ENCODE measurements at places on chromosomes 2 and 18. TPM values are rescaled to one million over a fixed set of nuclear protein-coding genes. Genes with fewer than 3 reads are reported as not detected.

DNA sequence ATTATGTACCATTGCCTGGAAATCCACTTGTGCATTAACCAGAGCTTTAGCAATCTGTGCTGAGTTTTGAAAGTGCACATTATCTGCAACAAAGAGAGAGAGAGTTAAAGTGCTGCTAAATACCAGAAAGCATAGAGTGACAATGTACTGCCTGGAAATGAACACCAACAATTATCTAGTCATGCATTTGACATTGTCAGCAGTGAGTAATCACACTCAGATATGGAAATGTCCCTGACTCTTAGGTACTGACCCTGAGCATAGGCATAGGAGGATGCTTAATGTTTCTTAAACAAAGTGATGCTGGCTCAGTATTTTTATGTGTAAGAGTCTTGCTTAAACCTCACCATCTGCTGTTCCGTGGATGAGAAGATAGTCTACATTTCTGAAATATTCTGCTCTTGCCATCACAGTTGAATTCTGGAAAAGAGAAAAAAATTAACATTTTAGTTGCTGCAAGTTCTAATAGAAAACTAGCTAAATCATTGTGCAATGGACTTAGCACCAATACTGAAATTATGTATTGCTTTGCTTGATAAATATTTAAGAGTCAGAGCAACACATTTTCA is 20.8 kb upstream of the GCG start:
- DNase-seq, result no peak

GRCh38 chr18:21264651-21265050 is 22.6 kb downstream of the GREB1L start:
- DNase-seq, result no peak

DNA sequence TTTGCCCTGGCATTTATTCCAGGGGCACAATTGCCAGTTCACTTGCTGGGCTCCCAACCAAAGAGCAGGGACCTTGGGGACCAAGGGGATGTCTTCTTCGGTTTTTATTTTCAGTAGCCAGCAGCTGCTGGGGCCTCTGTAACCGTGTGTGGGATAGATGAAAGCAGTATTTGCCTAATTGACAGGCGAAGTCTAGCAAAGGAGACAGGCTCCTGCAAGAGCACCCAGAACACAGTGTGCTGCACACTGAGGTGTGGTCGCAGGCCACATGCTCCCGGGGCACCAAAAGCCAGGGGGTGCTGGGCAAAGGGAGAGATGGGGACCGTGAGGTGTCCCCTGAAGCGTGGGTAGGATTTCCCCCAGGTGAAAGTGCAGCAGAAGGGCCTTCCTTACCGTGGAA is 5.3 kb downstream of the SAG start:
- no peak for DNase-seq

GRCh38 chr18:56651771-56652092 is 573 bp downstream of the WDR7 start:
- no peak for DNase-seq

- no peak for DNase-seq
Measured at GRCh38 chr18:73683409-73684238, 464.0 kb downstream of the FBXO15 start.

DNA sequence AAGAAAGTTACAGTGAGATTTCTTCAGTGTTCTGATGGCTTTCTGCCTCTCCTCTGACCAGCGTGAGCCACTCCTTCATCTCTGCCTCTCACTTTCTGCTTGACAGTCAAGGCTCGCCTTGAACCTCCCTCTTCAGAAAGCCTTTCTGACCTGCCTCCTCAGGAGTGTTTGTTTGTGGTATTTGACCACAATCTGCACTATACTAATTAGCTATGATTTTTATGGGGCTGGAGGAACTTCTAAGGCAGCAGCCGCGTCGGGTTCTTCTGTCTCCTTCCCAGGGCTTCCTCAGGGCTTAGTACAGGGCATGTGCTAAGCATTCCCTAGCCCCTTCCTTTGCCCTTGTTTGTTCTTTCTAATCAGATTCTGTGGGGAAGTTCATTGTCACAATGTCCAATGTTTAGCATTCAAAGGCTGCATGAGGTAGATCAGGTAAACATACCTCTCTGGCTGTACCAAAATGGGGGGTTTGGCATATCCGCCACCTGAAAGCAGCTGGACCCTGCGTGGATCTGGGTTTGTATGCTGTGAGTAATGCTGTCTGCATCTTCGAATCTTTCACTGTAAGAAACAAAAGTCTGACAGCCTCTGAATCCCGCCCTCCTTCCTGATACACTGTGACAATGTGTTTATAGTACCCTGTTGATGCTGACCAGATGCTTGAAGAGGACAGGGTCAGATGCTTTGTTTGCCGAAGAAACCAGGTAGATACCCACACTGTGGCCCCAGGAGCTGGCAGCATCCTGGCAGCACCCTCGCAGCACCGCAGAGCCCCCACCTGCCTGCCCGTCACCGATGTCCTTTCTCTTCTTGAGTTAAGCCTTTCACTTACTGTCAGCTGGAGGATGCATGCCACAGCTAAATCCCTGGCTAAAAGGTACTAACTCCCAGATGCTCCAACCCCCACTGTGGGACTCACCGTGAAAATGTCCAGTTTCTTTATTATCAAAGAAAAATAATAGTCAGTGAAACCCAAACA is 260.8 kb upstream of the HDAC4 start:
- DNase-seq, result no peak

DNA sequence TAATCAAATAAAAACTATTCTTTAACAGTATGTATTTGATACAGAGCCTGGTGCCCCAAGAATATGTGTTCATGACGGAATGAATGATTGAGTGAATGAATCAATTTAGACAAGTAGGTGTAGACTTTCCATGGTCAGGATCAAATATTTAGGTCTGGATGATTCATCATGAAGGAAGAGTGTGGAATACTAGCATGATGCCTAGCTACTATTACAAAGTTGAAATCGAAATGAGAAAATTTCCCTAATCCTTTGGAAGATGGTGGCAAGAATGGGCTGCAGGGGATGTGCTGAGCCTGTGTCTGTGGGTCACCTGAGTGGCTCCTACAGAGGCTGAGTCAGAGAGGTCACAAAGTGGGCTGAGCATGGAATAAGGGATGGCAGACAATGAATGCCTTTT is 3.1 kb upstream of the MALT1 start:
- no peak for DNase-seq

GRCh38 chr2:159605441-159606178 is 10.7 kb downstream of the BAZ2B start:
- DNase-seq, result no peak

GRCh38 chr2:211599146-211599545 is 939.5 kb downstream of the ERBB4 start:
- DNase-seq, result no peak

DNA sequence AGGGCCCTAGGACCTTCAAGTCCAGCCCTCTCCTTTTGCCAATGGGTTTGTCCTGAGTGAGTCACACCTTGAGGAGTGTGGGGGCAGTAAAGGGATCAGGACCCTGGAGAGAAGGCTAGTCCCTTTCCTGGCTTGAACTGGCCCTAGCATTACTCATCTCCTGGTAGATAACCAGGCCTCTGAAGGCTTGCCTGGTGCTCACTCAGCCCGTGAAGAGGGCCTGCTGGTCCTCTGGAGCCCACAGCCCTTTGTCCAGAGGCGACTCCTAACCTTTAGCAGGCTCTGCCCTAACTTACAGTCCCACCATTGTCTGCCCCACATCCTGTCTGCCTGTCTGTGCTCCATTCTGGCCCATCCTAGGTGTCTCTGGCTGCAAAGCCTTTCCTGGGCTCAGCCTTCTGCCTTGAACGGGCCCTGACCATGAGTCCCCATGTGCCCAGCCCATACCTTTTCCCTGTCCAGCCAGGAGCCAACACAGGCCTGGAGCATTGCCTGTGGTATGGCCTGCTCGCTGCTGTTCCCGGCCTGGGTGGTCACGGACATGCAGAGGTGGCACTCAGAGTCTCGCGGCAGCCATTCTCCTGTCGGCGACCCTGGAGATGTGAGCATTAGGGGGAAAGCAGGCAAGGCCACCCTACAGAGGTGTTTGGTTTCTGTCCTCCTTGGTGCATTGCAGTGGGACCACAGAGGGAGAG is 5.0 kb downstream of the SFTPB start:
- no peak for DNase-seq

DNA sequence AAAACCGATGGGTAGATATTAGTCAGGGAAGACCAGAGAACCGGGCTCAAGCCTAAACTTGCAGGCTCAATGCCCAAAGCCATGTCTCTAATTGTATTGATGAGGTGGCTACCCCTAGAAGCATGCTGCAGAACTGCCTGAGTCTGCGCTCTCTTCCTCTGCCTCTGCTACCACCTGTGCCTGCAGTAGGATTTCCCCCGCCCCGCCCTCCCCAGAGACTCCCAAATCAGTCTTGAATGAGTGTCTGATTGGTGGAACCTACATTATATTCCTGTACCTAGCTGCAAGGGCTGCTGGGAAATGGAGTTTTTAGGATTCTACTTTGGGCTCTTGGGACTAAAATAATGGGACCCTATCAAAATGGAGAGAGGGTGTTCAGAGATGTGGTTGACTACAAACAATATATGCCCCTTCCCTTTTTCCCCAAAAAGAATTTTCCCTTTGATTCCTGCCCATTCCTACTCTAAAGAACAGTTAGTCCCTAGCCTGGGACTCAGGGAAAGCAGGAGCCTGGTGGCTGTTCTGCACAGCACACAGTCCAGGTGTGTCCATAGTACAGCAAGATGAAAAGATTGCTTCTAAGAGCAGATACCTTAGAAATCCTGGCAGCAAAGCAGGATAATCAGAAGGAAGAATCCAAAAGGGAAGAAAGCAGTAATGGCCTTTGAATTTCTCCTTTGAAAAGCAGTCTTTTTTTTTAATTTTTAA is 12.5 kb downstream of the GRP start:
- DNase-seq, result no peak

- DNase-seq, result no peak
Measured at GRCh38 chr18:58544616-58545337, 84.1 kb downstream of the ALPK2 start.

DNA sequence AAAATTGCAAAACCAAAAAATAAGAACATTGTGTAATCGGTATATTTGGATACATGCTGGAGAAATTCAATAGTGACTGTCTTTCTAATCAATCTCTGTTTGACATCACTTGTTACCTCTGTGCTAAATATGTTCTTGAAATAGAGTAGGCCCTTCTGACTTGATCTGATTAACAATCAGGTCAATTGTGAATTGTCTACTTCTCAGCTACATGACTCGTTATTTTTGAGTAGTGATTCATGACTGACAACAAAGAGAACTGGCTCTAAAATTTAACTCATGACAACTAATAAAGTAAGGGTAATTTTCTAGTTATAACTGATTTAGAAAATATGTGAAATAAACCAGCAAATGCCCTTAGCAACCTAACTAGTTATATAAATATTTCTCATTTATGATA is 312.1 kb downstream of the TMX3 start:
- no peak for DNase-seq

- DNase-seq, result no peak
Measured at GRCh38 chr18:58502628-58503027, 126.3 kb downstream of the ALPK2 start.

GRCh38 chr2:151668737-151669136 is 65.5 kb downstream of the NEB start:
- no peak for DNase-seq

DNA sequence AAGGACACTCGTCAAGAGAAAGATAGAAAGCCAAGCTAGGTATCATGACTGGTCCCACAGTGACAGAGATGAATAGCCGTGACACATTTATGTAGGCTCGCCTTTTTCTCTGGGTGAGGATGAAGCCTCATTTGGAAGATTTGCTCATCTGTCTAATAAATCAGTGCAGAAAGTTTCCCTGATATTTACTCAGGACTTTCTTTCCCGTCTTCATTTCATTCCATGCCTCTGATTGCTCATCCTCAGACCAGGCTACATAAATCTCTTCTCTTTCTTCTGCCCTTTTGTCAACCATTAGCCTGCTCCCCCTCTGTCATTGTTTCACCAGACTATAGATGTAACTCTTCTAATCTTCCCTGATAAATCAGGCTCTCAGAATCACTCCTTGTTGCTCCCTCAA is 361.8 kb upstream of the MEIS1 start:
- no peak for DNase-seq

DNA sequence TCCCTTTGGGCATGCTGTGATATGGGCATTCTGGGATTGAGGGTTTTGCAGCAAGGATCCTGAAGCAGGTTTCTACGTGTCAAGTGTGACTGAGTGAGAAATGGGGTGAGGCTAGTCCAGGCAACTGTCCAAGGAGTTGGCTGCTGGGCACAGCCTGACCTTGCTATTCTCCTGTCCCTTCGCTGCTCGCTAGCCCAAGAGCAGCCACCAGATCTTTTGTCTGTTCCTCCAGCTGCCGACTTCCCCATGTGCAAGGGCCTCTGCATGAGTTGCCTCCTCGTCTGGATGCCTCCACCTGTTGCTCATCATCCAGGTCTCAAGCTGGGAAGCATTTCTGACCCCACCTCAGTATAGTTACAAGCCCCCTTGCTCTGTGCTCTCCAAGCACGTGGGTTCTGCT is 71.1 kb downstream of the DYSF start:
- DNase-seq, result no peak

DNA sequence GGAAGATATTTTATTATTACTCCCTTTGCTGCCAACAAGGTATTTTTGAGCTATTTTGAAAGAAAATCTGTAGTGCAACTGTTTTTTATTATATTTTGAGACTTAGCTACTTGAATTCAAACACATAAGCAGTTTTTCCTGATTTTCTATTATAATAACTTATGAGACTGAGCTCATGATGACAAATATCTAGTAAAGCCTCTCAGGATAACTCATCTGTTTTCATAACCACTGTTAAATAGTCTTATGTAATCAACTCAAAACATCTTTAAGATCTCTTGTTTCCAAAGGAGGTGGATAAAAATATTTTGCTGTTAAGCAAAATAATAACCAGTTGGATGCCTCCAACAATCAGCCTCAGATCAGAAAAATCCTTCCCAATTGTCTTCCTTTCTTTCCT is 21.9 kb upstream of the PPP1CB start:
- no peak for DNase-seq

DNA sequence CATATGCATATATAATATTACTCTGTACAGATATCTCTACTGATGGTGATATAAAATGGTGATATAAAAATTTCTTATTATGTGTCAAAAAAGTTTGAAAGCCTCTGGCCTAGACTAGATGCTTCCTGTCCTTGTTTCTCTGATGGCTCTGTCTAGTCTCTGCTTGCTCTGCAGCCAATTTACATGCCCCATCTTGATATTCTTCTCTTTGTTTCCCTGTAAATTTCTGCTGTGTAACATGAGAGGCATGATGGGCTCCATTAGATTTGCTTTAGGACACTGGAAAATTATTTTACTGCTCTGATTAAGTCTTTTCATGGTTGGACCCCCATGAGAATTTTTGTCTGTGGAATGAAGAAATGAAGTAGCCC is 24.3 kb downstream of the BABAM2 start:
- DNase-seq, result no peak

The MIB1 gene
- 26.4 TPM for total RNA-seq

The UPP2 gene
- not detected for total RNA-seq

The MC5R gene
- not detected for total RNA-seq

The ACADL gene
- total RNA-seq, result 13.8 TPM

The RFTN2 gene
- 18.3 TPM for total RNA-seq

The SULT1C4 gene
- 3.5 TPM for total RNA-seq

The EDAR gene
- total RNA-seq, result not detected

The AAMP gene
- 165 TPM for total RNA-seq

The MRPS5 gene
- 39.4 TPM for total RNA-seq

The PLB1 gene
- 6.3 TPM for total RNA-seq
